ENCODE measurements at places on chromosomes 2 and 18.
A peak's percentile ranks its signal among the peaks of the same experiment; 100 is the strongest.

GRCh38 chr2:236601316-236602202 is 31.9 kb downstream of the ACKR3 start:
- DNase-seq = no peak

GRCh38 chr2:215904101-215904500 is 109.2 kb downstream of the MREG start:
- no peak for DNase-seq

- DNase-seq = no peak
Measured at GRCh38 chr2:113058998-113059960, at the start of gene IL36RN. IL36RN (plus strand) TSS chr2:113059198; CDS start chr2:113059439, 241 bp downstream.

- DNase-seq = no peak
Measured at GRCh38 chr2:204693262-204693661, 148.0 kb downstream of the PARD3B start.

DNA sequence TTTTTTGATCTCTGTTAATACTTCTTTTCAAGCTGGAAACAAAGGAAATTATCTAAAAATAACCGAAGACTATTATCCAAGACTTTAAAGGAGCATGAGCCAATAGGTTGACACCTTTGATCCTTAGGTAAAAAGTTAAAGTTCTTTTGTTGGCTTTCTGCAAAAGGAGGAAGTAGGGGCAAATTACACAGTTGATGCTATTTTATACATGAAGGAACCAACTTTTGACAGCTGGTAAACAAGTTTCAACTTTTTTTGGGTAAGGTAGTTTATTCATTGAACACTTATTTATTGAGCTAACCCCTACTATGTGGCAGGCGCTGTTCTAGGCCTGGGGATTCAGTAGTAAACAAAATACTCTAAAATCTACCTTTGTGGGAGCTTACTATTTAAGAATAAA is 66.6 kb upstream of the ZEB2 start:
- no peak for DNase-seq

DNA sequence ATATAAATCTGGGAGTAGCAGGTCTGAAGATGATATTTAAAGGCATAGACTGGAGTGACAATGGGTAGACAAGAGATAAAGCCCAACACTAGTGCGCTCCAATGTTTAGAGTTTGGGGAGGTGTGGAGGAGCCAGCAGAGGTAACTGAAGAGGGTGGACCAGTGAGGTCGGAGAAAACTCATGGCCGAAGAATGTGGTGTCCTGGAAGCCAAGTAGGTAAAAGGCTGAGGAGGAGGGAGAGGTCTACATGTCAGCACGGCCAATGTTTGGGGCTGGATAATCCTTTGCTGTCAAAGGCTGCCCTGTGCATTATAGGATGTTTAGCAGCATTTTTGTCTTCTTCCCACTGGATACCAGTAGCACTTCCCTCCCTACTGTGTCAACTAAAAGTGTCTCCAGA is 78.8 kb upstream of the KCNE4 start:
- DNase-seq = no peak

DNA sequence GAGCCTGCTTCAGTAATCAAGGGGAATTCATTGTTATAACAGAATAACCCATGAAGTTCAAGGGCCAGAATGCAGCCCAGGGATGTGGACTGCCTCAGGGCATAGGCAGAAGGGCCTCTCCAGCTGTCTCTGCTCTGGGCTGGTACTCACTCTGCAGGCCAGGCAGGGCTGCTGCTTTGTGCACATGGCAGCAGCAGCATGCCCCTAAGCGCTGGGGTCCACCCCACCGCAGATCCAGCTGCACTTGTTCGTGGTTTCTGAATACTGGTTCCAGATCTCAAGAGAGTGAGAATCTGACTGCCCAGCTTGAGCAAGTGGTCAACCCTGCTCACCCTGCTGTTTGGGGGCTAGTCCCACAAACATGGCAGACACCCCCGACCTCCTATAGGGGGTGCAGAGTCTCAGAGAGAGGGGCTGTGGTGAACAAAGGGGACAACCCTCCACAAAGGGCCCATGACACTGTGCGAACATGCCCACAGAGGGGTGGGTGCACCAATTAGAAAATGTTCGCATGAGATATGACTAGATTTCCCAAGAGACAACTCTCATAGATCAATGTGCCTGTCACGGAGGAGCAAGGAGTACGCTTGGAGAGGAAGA is 87.3 kb downstream of the ACTR3 start:
- no peak for DNase-seq

DNA sequence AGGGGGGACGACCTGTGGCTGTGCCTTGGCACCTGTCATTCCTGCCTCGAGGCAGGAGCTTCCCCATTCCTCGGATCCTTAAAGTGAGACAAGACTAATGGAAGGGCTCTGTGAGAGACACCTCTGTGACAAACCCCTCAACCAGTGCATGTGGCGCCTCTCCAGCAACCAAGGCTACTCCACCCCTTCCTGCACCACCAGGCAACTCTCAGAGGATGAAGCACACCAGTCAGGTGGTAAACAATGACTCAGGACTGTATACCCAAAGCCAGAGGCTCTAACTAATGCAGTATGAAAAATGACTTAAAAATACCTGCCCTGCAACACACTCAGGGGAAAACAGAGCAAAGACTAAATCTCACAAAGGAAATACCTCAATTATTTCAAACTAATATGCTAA is 136.9 kb downstream of the UXS1 start:
- DNase-seq = no peak

GRCh38 chr2:226030788-226031646 is 631.5 kb downstream of the NYAP2 start:
- DNase-seq = peak; percentile 66

DNA sequence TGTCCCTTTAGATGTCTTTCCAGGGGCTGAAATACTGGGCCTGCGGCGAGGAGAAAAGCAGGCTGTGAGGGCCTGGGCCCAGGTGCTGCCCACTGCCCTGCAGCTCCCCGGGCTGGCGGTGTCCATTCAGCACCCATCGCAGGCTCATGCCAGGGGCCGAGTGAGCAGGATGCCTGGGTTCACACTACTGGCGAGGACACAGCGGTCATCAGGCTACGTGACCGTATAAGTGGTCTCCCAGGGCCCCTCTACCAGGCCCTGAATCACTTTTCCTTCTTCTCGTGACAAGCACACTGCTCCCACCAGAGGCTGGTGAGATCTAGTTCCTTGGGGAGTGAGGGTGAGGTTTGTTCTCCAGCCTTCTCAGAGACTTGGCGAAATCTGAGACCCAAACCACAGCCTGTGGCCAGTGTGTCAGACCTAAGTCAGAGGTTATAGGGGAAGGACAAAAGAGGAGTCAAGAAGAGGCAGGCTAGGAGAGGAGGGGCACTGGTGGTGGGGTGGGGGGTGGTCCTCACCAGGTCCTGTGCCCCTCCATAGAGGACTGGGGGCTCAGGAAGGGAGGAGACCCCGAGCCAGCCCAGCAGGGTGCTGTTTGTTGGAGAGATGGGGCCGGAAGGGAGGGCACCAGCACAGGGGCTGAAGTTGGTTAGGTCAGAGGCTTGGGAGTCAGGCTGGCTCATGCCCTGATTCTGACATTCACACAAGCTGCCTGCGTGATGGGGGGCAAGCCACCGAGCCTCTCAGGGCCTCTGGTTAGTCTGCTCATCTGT is 6.6 kb upstream of the SEMA4C start:
- no peak for DNase-seq

- no peak for DNase-seq
Measured at GRCh38 chr2:75138528-75138927, 60.8 kb downstream of the TACR1 start.

DNA sequence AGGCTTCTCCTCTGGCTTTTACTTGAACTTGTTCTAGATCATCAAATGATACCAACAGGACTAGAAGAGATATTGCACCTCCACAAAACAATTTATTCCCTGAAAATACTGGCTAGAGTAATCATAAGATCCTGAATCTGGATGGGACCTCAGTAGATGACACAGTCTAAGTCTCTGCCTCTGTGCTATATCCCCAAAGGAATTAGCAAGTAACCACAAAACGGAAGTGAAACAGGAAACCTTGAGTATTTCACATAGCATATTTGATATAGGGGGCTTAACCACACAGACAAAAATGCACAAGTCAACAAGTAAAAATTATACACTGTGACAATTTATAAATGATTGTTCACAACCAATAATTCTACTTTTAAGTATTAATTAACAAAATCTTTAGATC is 456.9 kb upstream of the TNP1 start:
- no peak for DNase-seq

GRCh38 chr2:183179156-183179555 is 54.9 kb downstream of the NUP35 start:
- DNase-seq = no peak

GRCh38 chr2:98886066-98886554 is 49.9 kb downstream of the CRACDL start:
- no peak for DNase-seq

DNA sequence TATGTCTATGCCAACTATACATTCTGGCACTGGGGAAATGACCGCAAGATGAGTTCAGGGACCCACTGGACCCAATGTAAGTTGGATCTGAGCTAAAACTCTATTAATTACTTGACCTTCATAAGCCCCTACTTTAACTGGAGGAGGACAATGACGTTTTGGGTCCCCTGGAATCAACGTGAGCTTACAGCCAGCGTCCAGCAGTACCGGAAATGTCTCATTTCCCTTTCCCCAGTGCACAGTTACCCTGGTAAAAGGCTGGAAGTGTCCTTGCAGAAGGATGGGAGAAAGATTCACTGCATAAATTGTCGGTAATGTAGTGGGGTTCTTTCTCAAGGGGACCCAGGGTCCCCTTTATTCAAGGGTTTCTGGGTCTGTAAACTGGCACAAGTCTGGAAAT is 1297.6 kb upstream of the ACVR2A start:
- no peak for DNase-seq

GRCh38 chr18:79193826-79194225 is 124.6 kb downstream of the ATP9B start:
- DNase-seq = no peak

- peak; percentile 30 for DNase-seq
Measured at GRCh38 chr2:147998203-147998602, 22.3 kb downstream of the ORC4 start.

DNA sequence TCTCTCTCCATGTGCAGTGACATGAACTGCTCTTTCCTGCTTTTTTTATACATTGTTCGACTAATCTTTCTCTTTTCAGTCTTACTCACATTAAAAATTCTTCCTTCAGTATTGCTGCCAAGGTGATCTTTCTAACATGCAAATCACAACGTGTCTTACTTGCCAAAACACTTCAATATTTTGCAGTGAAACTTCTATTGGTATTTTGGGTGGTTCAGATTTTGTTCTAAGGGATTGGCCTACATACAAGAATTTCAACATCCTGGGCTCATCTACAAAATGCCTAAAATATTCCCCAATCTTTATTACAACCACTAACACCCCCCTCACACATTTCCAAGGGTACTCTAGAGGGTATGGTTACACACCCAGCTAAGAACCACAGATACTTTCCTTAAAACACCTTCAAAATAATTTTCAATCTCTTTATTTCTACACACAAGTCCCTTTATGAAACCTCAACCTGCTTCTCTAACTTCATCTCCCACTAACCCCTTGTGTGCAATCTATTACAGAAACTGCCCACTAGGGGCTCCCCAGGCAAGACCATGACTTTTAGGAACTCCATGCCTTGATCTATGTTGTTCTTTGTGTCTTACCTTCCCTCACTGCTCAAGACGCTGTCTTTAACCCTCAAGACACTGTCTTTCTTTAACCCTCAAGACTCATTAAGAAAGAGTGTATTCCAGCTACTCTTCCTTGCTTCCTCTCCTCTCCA is 50.9 kb downstream of the COL3A1 start:
- no peak for DNase-seq
